ENCODE measurements at places on chromosomes 5 and 9. TPM values are rescaled to one million over a fixed set of nuclear protein-coding genes. Genes with fewer than 3 reads are reported as not detected.

Gene C9orf50
- total RNA-seq = not detected

Gene SPAG8
- total RNA-seq = 2.8 TPM

Gene OR1J2
- total RNA-seq = not detected

DNA sequence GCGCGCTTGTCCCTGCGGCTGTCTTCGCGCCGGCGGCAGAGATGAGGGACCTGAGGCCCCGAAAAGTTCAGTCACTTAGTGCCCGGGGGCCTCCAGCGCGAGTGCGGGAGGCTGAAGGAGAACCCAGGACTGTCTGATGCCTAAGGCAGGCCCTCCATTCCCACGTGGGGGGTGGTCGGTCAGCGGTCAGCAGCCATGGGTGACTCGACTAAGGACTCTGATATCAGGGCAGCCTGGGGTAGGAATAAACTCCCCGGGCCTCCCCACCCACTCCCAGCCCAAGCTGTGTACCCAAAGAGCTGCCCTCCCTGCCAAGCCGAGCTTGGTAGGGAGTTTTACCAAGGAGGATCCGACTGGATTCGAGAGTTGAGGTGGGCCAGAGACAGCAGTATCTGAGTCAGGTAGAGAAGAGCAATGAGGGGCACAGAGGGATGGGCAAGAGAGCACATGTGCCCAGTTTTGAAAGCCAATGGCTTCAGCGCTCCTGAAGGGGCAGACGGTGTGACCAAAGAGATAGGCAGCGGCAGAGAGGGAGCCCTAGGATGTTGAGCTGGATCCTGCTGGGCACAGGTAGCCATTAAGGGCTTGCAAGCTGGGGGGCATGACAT, 787 bp downstream of the FGFR4 start:
- H3K27me3 ChIP-seq = no peaks in the 10 kb centered on the region
- H3K4me1 ChIP-seq = peaks cover 17% of the 10 kb centered on the region
- no peaks in the 10 kb centered on the region for H3K36me3 ChIP-seq
- H3K4me3 ChIP-seq = peak overlapping the region; percentile 57
- peak overlapping the region; percentile 68 for H3K27ac ChIP-seq

Gene PCA3
- total RNA-seq = not detected

GRCh38 chr9:69719367-69719766, 40.4 kb downstream of the PTAR1 start:
- no peaks in the 10 kb centered on the region for H3K4me1 ChIP-seq
- DNase-seq = no peak
- peaks cover 37% of the 10 kb centered on the region for H3K36me3 ChIP-seq
- no peaks in the 10 kb centered on the region for H3K27me3 ChIP-seq

DNA sequence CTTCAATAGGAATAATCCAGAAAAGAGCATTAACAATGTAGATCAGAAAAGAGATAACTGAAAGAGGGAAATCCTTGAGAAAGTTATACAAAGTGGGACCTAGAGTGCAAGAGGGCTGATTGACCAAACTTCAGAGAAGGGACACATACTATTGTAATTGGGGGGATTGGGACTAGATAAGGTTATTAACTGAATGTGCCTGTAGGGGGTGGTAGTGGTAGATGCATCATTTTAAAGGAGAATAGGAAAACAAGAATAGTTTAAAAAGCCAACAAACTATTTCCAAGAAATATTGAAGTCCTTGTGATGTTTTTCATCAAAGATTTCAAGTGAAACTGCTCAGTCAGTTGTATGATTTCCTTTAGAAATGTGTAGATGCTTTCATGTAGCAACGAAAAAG, 468.5 kb downstream of the TAF11L14 start:
- H3K27ac ChIP-seq = no peak overlapping the region
- DNase-seq = no peak
- no peaks in the 10 kb centered on the region for H3K4me1 ChIP-seq
- H3K36me3 ChIP-seq = no peaks in the 10 kb centered on the region

DNA sequence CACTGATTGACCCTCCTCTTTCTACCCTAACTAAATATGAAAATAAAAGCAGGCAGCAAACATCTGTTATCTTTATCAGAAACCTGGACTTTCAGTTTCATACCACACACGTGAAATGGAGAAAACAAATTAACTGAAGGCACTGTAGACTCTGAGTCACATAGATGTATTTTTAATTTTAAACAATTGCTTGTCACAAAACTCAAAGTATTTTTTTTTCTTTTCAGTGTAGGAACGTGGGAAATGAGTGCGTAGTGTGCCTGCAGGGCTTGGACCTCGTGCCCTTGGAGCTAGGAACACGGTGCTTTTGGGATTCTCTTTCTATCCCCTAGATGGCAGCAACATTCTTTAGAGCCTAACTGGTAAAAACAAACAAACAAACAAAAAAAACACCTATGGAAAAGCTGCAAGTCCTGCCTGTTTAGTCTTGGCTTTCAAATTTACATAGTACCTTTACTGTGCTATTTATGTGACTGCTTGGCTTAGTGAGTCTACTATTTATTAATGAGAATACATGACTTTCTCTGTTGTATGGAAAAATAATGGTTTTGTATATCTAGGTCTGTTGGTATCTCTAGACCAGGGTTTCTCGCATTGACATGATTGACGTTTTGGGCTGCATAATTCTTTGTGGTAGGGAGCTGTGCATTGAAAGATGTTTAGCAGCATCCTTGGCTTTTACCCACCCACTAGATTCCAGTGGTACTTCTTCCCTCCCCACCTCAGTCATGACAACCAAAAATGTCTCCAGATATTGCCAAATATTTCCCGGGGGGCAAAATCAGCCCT, 16.8 kb upstream of the ACTBL2 start:
- H3K36me3 ChIP-seq = no peaks in the 10 kb centered on the region
- no peak for DNase-seq
- H3K27me3 ChIP-seq = no peaks in the 10 kb centered on the region
- no peak overlapping the region for H3K27ac ChIP-seq
- H3K4me1 ChIP-seq = peaks cover 9% of the 10 kb centered on the region
- peak overlapping the region; percentile 18 for H3K4me3 ChIP-seq

- no peaks in the 10 kb centered on the region for H3K27me3 ChIP-seq
- H3K4me1 ChIP-seq = no peaks in the 10 kb centered on the region
- H3K4me3 ChIP-seq = no peak overlapping the region
- no peaks in the 10 kb centered on the region for H3K36me3 ChIP-seq
- H3K27ac ChIP-seq = no peak overlapping the region
Observed at GRCh38 chr5:69013481-69013880, 80.3 kb upstream of the SLC30A5 start.

GRCh38 chr5:685262-686171, 7.6 kb downstream of the TPPP start:
- DNase-seq = no peak
- no peaks in the 10 kb centered on the region for H3K36me3 ChIP-seq
- H3K27ac ChIP-seq = no peak overlapping the region
- no peaks in the 10 kb centered on the region for H3K27me3 ChIP-seq
- H3K4me1 ChIP-seq = no peaks in the 10 kb centered on the region

Gene IRGM
- not detected for total RNA-seq

GRCh38 chr9:134136118-134136995, 475 bp downstream of the WDR5 start:
- no peaks in the 10 kb centered on the region for H3K27me3 ChIP-seq
- peak overlapping the region; percentile 82 for H3K4me3 ChIP-seq
- DNase-seq = peak; percentile 76
- peak overlapping the region; percentile 55 for H3K27ac ChIP-seq
- peaks cover 34% of the 10 kb centered on the region for H3K4me1 ChIP-seq

Gene MCTP1
- 40.7 TPM for total RNA-seq

GRCh38 chr9:135848341-135849047, 58.9 kb downstream of the CAMSAP1 start:
- no peak overlapping the region for H3K27ac ChIP-seq
- H3K4me1 ChIP-seq = no peaks in the 10 kb centered on the region
- peaks cover 29% of the 10 kb centered on the region for H3K36me3 ChIP-seq

DNA sequence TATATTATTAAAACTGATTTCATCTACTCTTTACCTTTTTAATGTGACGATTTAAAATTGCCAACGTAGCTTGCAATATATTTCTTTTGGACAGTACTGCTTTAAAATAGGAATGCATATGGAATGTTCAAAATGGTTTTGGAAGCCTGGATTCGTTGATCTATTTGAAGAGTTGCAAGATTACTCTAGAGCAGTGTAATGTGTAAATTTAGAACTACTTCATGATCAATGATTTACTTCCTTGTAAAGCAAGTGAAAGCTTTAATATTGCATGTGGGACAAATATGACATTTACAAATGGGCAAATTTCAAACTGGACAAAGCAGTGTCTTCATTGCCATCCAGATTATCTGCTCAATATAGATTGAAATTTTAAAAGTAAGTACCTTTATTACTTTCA, 38.3 kb downstream of the PARP8 start:
- no peaks in the 10 kb centered on the region for H3K36me3 ChIP-seq
- DNase-seq = no peak
- H3K27me3 ChIP-seq = no peaks in the 10 kb centered on the region
- H3K4me3 ChIP-seq = no peak overlapping the region

- no peaks in the 10 kb centered on the region for H3K36me3 ChIP-seq
- H3K4me1 ChIP-seq = no peaks in the 10 kb centered on the region
- H3K27ac ChIP-seq = no peak overlapping the region
- DNase-seq = no peak
Observed at GRCh38 chr5:102991802-102992201, 128.1 kb downstream of the GIN1 start.

DNA sequence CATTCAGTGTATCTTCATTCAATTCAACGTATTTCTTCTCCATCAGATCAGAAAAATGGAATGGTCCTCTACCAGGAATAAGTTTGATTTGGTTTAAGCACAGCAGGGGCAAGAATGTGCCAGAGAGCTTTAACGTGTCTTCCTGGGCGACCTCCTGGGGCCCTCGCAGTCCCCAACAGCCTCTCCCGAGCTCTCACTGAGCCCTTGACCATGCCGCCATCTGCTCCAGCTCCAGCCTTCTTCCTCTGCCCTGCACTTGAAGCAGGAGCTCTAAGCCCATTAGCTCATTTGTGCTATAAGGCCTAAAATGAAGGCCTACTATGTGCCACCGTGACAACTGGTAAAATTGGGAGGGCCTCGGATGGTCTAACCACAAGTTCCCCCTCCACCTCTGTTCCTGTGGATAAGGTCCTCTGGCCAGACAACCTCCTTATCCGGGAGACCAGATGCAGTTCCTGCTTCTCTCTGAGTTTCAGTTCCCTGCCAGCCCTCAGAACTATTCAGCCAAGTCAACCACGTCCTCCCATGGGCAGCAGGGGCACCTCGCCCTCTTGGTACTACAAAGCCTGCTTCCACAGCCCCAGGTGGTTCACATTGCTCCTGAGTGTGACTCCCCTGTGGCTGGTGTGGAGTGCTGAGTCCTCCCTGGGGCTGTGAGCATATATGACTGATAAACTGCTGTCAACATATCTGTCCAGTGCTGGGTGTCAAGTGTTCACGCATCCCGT, 35.8 kb downstream of the C5orf15 start:
- H3K36me3 ChIP-seq = no peaks in the 10 kb centered on the region
- no peaks in the 10 kb centered on the region for H3K4me1 ChIP-seq
- DNase-seq = no peak
- H3K27me3 ChIP-seq = no peaks in the 10 kb centered on the region

GRCh38 chr5:132281856-132282614, 12.2 kb upstream of the SLC22A4 start:
- no peaks in the 10 kb centered on the region for H3K4me1 ChIP-seq
- H3K36me3 ChIP-seq = no peaks in the 10 kb centered on the region
- no peak overlapping the region for H3K27ac ChIP-seq
- H3K4me3 ChIP-seq = no peak overlapping the region
- no peaks in the 10 kb centered on the region for H3K27me3 ChIP-seq

GRCh38 chr5:78600687-78601414, 47.7 kb downstream of the LHFPL2 start:
- H3K36me3 ChIP-seq = no peaks in the 10 kb centered on the region
- no peak overlapping the region for H3K4me3 ChIP-seq
- no peaks in the 10 kb centered on the region for H3K4me1 ChIP-seq
- H3K27me3 ChIP-seq = no peaks in the 10 kb centered on the region

- no peaks in the 10 kb centered on the region for H3K36me3 ChIP-seq
- DNase-seq = no peak
- no peaks in the 10 kb centered on the region for H3K27me3 ChIP-seq
Observed at GRCh38 chr9:120310035-120310434, 269.9 kb downstream of the CDK5RAP2 start.

Gene PCDHB2
- total RNA-seq = 3.8 TPM

- peak within 1 kb of the TSS; percentile 50 for H3K4me3 ChIP-seq
- no peaks in the 10 kb centered on the region for H3K36me3 ChIP-seq
- DNase-seq = no peak
- peaks cover 64% of the 10 kb centered on the region for H3K27me3 ChIP-seq
- H3K4me1 ChIP-seq = peaks cover 8% of the 10 kb centered on the region
Observed at GRCh38 chr5:175657593-175658271, at the start of gene HRH2. Gene HRH2, plus strand, starts transcription at chr5:175658071. Its CDS starts 25,163 bp downstream, at chr5:175683234.

Gene FRRS1L
- total RNA-seq = 0.09 TPM

Gene FAM78A
- 14.8 TPM for total RNA-seq

DNA sequence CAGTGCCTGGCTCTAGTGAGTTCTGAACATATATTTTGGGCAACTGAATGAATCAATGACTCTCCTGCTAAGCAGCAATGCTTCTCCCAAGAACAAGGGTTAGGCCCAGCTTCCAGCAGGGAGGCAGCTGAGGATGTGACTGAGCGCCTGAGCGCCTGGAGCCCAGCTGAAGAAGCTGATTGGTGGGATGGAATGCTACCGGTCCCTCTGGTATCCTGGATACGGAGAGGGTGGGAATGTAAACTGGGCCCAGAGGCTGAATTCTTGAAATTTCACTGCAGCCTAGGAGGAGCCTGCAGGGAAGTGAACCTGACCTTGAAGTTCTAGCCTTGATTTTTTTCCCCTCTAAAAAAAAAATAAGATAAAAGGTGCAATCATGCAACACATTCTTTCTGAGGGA, 43.2 kb downstream of the WWC1 start:
- H3K4me1 ChIP-seq = peaks cover 1% of the 10 kb centered on the region
- no peaks in the 10 kb centered on the region for H3K36me3 ChIP-seq
- no peak overlapping the region for H3K27ac ChIP-seq
- no peaks in the 10 kb centered on the region for H3K27me3 ChIP-seq
- no peak for DNase-seq
- no peak overlapping the region for H3K4me3 ChIP-seq

Gene PCDHA1
- not detected for total RNA-seq

DNA sequence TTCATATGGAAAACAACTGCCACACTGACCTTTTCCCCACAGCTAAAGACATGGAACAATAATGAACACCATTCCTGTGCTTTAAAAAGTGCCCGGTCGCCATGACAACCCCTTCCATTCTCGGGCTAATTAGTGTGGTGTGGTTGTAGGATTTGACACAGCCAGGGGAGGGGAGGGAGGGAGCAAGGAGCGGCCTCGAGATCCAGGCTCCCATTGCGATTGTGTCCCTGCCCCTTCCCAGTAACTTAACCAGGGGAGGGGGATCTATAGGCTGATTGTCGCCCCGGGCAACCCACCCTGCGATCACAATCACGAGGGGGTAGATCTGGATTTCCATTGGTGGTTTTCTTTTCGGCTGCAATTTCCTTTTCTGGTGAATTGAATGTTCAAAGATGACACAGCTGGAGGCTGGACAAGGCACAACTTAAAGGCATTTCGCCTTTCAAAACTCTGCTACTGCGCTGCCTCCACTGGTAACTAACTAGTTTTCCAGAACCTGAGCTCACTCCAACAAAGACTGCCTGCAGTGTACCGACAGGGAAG, 96.7 kb upstream of the RETREG1 start:
- no peak overlapping the region for H3K4me3 ChIP-seq
- no peak for DNase-seq
- H3K36me3 ChIP-seq = peaks cover 27% of the 10 kb centered on the region
- H3K4me1 ChIP-seq = peaks cover 10% of the 10 kb centered on the region
